ENCODE measurements at places on chromosomes 12 and 14.

DNA sequence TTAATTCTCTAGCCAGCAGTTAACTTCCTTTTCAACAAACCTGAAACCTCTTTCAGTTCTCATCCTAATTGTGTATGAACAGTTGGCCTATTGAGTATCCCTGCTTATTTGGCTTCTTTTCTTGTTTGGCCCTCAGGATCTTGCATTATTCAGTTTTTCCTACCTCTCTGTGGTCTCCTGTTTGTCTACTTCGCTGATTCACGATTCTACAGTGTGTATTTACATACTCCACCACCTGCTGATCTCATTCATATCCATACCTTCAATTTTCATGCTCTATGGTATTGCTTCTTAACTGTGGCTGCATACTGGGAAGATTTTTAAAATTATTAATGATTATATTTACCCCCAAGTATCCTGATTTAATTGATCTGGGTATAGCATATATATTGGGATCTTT is 56.4 kb downstream of the RASSF9 start:
- H3K36me3 ChIP-seq, result no peaks in the 10 kb centered on the region
- no peak overlapping the region for H3K4me3 ChIP-seq
- no peak overlapping the region for H3K27ac ChIP-seq
- H3K4me1 ChIP-seq, result no peaks in the 10 kb centered on the region
- H3K27me3 ChIP-seq, result no peaks in the 10 kb centered on the region

- DNase-seq, result no peak
- H3K4me1 ChIP-seq, result no peaks in the 10 kb centered on the region
- H3K27ac ChIP-seq, result no peak overlapping the region
- H3K27me3 ChIP-seq, result no peaks in the 10 kb centered on the region
- H3K4me3 ChIP-seq, result no peak overlapping the region
- H3K36me3 ChIP-seq, result no peaks in the 10 kb centered on the region
Observed at GRCh38 chr14:21796916-21797315, 123.3 kb upstream of the OR4E1 start.

DNA sequence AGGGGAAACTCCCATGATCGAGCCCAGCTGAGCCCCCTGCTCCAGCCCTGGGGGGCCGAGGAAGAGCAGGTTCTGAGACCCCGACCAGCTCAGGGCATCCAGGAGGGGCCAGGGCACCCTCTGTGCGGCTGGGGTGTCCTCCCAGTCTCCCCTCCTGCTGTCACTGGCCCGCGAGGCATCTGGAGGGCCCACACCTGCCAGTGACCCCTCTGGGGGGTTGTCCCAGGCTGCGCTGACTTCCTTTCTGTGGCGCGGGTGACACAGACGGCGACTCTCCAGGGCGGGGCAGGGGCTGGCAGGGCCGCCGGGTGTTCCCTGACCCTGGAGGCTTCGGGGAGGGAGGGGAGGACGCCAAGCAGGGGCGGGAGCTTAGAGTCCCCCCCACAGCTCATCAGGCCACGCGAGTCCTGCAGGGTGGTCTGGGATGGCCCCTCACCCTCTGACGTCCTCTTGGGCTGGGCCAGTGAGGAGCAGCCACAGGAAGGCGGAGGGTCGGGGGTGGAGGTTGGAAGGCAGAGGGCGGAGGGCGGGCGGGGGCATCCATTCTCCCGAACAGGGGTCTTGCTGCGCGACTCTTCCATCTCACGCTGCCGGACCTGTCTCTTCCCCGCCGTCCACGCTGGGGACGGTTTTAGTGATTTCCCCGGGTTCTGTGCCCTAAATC is 38.6 kb upstream of the FBRSL1 start:
- no peak overlapping the region for H3K4me3 ChIP-seq
- no peak for DNase-seq
- H3K27ac ChIP-seq, result no peak overlapping the region
- peaks cover 23% of the 10 kb centered on the region for H3K4me1 ChIP-seq

DNA sequence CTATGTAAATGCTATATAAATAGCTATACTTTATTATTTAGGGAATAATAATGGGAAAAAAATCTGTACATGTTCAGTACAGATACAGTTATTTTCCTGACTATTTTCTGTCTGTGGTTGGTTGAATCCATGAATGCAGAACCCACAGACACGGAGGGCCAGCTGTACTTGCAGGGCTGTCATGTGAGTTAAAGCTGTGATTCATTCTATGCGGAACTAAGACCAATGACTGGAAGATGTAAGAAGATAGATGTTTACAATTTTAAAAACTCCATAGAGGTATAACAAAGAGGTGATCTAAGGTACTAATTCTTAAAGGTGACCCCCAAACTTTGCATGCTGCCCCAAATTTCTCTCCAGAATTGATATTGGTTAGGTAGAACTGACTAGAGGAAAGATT is 14.6 kb downstream of the PCNX4 start:
- DNase-seq, result no peak
- H3K4me1 ChIP-seq, result no peaks in the 10 kb centered on the region
- H3K36me3 ChIP-seq, result peaks cover 6% of the 10 kb centered on the region
- no peak overlapping the region for H3K27ac ChIP-seq
- H3K4me3 ChIP-seq, result no peak overlapping the region
- H3K27me3 ChIP-seq, result no peaks in the 10 kb centered on the region

GRCh38 chr12:67595365-67595764 is 53.2 kb upstream of the DYRK2 start:
- no peak overlapping the region for H3K27ac ChIP-seq
- H3K27me3 ChIP-seq, result no peaks in the 10 kb centered on the region
- no peak for DNase-seq
- H3K36me3 ChIP-seq, result no peaks in the 10 kb centered on the region
- no peak overlapping the region for H3K4me3 ChIP-seq

DNA sequence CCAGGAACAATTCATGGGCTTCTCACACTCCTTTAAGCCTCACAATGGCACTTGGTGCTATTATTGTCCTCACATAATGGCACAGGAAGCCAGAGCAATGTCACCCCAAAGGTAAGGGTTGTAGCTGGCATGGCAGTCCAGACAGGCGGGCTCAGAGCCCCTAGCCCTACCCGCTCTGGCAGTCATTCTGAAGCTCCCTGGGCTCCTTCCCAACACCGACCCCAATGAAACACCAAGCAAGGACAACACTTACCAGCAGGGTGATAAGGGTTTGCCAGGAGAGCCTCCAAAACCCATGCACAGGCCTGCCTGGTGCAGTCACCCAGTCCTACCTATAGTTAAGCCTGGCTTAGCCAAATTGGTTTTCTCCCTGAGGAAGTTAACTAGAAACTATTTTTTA is 30.8 kb downstream of the MAX start:
- peaks cover 44% of the 10 kb centered on the region for H3K36me3 ChIP-seq
- no peaks in the 10 kb centered on the region for H3K27me3 ChIP-seq
- H3K4me3 ChIP-seq, result no peak overlapping the region
- DNase-seq, result no peak

DNA sequence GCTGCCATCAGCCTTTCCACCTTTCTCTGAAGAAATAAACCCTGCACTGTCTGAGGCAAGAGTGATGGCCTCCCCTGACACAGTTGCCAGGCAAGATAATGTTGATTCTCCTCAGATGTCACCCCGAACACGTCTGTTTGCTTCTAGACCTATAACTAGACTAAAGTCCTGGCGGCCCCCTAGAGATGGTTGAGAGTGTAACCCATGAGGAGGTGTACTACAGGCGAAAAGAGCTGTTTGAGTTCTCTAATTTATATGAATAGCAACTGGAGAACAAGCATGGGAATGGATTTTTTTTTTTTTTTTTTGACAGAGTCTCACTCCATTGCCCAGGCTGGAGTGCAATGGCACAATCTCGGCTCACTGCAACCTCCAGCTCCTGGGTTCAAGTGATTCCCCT is 33.0 kb upstream of the ATF7IP start:
- DNase-seq, result no peak
- H3K36me3 ChIP-seq, result no peaks in the 10 kb centered on the region
- no peak overlapping the region for H3K27ac ChIP-seq
- H3K4me1 ChIP-seq, result no peaks in the 10 kb centered on the region
- H3K4me3 ChIP-seq, result no peak overlapping the region

DNA sequence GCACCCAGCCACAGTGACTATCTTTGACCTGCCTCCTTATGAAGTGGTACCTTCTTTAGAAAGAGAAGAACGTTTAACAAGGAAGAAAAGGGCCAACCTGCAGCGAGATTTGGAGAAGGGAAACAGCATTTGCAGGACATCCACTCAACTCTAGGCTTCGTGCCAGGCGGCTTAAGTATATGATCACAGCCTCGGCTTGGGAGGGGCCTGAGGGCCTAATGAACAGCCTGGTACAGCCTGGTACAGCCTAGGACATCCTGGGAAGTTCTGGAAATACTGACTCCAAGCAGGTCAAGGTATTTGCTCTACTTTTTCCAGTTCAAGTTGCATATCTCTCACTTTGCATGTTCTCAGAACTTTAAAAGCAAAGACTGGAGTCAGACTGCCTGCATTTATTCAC is 16.1 kb downstream of the HCAR2 start:
- H3K4me3 ChIP-seq, result no peak overlapping the region
- no peak overlapping the region for H3K27ac ChIP-seq
- DNase-seq, result no peak

GRCh38 chr12:45191239-45191638 is 24.7 kb upstream of the ANO6 start:
- DNase-seq, result no peak
- no peaks in the 10 kb centered on the region for H3K27me3 ChIP-seq
- H3K4me3 ChIP-seq, result no peak overlapping the region
- H3K4me1 ChIP-seq, result no peaks in the 10 kb centered on the region

DNA sequence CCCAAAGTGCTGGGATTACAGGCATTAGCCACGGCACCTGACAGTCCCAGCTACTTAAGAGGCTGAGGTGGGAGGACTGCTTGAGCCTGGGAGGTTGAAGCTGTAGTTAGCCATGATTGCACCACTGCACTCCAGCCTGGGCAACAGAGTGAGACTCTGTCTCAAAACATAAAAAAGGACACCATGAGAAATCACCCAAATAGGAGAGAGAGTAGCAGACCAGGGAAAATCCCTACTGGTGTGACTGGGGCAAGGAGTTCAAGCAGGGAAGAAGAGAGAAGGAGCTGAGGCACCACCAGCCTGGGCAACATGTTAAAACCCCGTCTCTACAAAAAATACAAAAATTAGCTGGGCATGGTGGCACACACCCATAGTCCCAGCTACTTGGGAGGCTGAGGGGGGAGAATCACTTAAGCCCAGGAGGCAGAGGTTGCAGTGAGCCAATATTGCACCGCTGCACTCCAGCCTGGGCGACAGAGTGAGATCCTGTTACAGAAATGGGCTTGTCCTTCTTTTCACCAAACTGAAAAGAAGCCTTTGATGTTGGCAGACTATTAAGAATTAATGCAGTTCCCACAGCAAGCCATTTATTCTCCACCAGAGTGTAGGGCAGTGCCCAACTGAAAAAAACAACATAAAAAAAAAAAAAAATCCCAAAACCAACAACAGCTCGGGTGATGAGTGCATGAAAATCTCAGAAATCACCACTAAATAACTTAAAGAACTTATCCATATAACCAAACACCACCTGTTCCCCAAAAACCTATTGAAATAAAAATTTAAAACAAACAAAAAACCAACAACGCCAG is 4.5 kb upstream of the SRSF9 start:
- H3K4me3 ChIP-seq, result no peak overlapping the region
- DNase-seq, result no peak
- peaks cover 2% of the 10 kb centered on the region for H3K27me3 ChIP-seq
- H3K4me1 ChIP-seq, result peaks cover 2% of the 10 kb centered on the region

GRCh38 chr12:49568442-49569162 is 660 bp upstream of the MCRS1 start:
- peaks cover 1% of the 10 kb centered on the region for H3K4me1 ChIP-seq
- H3K27me3 ChIP-seq, result no peaks in the 10 kb centered on the region
- H3K36me3 ChIP-seq, result peaks cover 29% of the 10 kb centered on the region
- peak overlapping the region; percentile 95 for H3K4me3 ChIP-seq
- DNase-seq, result no peak

GRCh38 chr14:74628418-74628817 is 16.4 kb upstream of the LTBP2 start:
- H3K36me3 ChIP-seq, result no peaks in the 10 kb centered on the region
- no peak for DNase-seq
- no peaks in the 10 kb centered on the region for H3K27me3 ChIP-seq
- H3K4me3 ChIP-seq, result no peak overlapping the region

Data from neuronal stem cell (in vitro differentiated cells).